ENCODE measurements at places on chromosomes 2 and 18.

GRCh38 chr2:71788186-71788525, 334.8 kb downstream of the DYSF start:
- no peak for DNase-seq

- DNase-seq: no peak
Observed at GRCh38 chr2:36445185-36445866, 89.7 kb downstream of the CRIM1 start.

DNA sequence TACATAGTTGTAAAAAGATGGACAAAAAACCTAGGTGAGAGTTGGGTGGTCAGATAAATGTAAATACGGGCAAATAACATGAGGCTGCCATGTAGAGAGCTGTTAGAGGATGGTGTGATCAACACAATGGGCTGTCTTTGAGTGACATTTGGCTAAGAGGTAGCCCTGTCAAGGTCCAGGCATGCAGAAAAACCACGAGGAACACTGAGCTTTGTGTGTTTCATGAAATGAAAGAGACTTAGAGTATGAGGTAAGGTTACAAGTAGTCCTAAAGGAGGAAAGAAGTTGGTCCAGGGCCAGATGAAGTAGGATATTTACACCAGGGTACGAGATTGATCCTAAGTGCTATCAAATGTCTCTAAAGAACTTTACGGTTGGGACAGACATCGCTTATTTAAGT, 160.9 kb downstream of the RDH14 start:
- no peak for DNase-seq

GRCh38 chr2:144382849-144383248, 137.1 kb downstream of the ZEB2 start:
- no peak for DNase-seq

All from WERI-Rb-1 (cell line).